ENCODE measurements at places on chromosomes 1 and 21. TPM values are rescaled to one million over a fixed set of nuclear protein-coding genes. Genes with fewer than 3 reads are reported as not detected.

TUFT1 gene
- polyA plus RNA-seq: 10.1 TPM

NAV1 gene
- polyA plus RNA-seq: 19.2 TPM

- no peak for DNase-seq
Observed at GRCh38 chr1:196259316-196259715, 348.9 kb downstream of the KCNT2 start.

DNA sequence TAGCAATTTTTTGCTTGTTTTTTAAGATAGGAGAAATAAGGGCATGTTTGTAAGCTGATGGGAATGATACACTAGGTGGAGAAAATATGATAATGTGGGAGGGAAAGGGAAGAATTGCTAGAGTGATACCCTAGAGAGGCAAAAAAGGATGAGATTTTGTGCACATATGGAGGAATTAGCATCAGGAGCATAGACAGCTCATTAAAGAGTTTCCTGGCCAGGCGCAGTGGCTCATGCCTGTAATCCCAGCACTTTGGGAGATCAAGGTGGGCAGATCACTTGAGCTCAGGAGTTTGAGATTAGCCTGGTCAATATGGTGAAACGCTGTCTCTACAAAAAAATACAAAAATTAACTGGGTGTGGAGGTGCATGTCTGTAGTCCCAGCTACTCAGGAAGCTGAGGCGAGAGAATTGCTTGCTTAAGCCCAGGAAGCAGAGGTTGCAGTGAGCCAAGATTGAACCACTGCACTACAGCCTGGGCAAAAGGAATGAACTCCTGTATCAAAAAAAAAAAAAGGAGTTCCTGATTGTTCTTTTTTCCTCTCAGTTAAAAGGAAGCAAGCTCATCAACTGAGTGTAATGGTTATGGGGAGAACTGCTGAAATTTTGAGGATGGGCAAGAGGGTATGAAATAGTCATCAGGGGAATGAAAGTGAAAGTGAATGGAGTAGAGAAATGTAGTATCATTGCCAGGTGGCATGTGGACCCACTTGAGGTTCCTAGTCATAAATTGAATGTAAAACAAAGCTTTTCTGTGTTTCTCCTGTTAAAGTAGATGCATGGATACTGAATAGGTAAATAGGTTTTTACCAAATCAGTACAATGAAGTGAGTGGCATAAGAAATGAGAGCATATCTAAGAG, 35.5 kb downstream of the SH3GLB1 start:
- no peak for DNase-seq

LRIF1 gene
- polyA plus RNA-seq: 19.7 TPM

DNA sequence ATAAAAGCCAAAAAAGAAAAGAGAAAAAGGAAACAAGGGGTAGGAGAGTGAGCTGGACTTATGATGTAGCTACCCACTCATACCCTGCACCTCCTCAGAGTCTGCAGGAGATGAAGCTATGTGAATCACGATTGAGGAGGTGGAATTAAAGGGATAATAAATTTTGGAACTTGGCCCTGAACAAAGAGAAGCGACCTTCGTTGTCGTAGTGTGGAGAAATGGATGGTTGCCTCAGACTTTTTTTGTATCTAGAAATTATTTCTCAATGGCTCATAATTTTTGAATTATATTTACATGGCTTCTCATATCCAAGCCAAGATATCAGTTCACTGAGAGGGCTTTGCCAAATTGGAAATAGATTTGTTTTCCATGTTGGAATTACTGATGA, 37.8 kb upstream of the SIPA1L2 start:
- DNase-seq: no peak

GRCh38 chr1:169495916-169496315, 10.2 kb upstream of the SLC19A2 start:
- DNase-seq: no peak

NBPF11 gene
- 25.8 TPM for polyA plus RNA-seq

GRCh38 chr1:165114022-165114888, 242.3 kb downstream of the LMX1A start:
- DNase-seq: no peak

- DNase-seq: no peak
Observed at GRCh38 chr1:246281639-246282038, 225.4 kb downstream of the SMYD3 start.

ARID1A gene
- 88.3 TPM for polyA plus RNA-seq

SLFNL1 gene
- 0.22 TPM for polyA plus RNA-seq

KLHL20 gene
- 24.3 TPM for polyA plus RNA-seq

All from right renal cortex interstitium (tissue), 3 donors.